ENCODE measurements at places on chromosomes 12 and 14. TPM values are rescaled to one million over a fixed set of nuclear protein-coding genes. Genes with fewer than 3 reads are reported as not detected.

The EXD2 gene
- total RNA-seq, result 18.5 TPM

The SELPLG gene
- total RNA-seq, result 2.2 TPM

The BHLHE41 gene
- total RNA-seq, result 8.2 TPM

The SLC15A4 gene
- 72.7 TPM for total RNA-seq

The ADCY6 gene
- 45.7 TPM for total RNA-seq

The RAB5B gene
- total RNA-seq, result 77.1 TPM

The OR4K17 gene
- total RNA-seq, result not detected

The CCDC175 gene
- not detected for total RNA-seq

The PUS7L gene
- 25.8 TPM for total RNA-seq

The KLHDC1 gene
- 10.9 TPM for total RNA-seq

The INSM2 gene
- total RNA-seq, result not detected

The CD69 gene
- total RNA-seq, result 4.6 TPM

The TRPV4 gene
- 3.5 TPM for total RNA-seq

The MYH6 gene
- total RNA-seq, result 3.3 TPM

The PFKM gene
- total RNA-seq, result 624 TPM

The ZNF410 gene
- total RNA-seq, result 62.0 TPM

The KIF21A gene
- 34.9 TPM for total RNA-seq

The CAPRIN2 gene
- total RNA-seq, result 32.9 TPM

The GUCY2C gene
- total RNA-seq, result 0.21 TPM

The APEX1 gene
- total RNA-seq, result 49.1 TPM

The KLHL33 gene
- 1.9 TPM for total RNA-seq

The VRTN gene
- not detected for total RNA-seq

The SIRT4 gene
- total RNA-seq, result 5.0 TPM

The OTOGL gene
- total RNA-seq, result 0.41 TPM

The COX8C gene
- total RNA-seq, result not detected

The CKAP4 gene
- 72.4 TPM for total RNA-seq

The DEGS2 gene
- 4.9 TPM for total RNA-seq

The DAO gene
- not detected for total RNA-seq
